Stimulated activated CD4-positive, alpha-beta T cell treated with anti-CD3 and anti-CD28 coated beads, TNF-alpha, amount 100 ng/mL, for 1 hour (primary cell): ENCODE measurements at places on chromosomes 3 and 15.
A peak's percentile ranks its signal among the peaks of the same experiment; 100 is the strongest.

GRCh38 chr15:90942354-90943120, 7.5 kb downstream of the UNC45A start:
- no peak for DNase-seq

- DNase-seq = no peak
These were observed 39.8 kb downstream of the HCN4 start for GRCh38 chr15:73328981-73329380.

GRCh38 chr3:44984335-44984734, 8.3 kb downstream of the EXOSC7 start:
- no peak for DNase-seq

DNA sequence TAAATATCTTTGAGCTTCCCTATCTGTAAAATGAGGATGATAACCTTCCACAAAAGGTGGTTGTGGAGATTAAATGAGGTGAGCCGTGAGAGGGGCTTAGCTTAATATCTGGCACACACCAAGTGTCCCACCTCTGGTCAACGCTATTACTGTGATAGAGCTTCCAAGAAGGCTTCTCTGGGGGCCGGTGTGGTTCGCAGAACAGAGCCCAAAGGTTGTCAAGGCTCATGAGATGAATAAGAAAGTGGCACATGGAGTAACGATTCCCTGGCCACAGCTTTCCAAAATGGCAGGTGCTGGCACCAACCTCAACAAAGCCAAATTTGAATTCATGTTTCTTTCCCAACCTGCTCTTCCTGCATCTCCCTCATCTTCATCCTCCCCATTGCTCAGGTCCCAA, 10.4 kb downstream of the KY start:
- no peak for DNase-seq

GRCh38 chr3:170043506-170043905, 5.7 kb downstream of the GPR160 start:
- no peak for DNase-seq

- DNase-seq = no peak
These were observed 17.2 kb downstream of the RASGRP1 start for GRCh38 chr15:38547255-38547997.

DNA sequence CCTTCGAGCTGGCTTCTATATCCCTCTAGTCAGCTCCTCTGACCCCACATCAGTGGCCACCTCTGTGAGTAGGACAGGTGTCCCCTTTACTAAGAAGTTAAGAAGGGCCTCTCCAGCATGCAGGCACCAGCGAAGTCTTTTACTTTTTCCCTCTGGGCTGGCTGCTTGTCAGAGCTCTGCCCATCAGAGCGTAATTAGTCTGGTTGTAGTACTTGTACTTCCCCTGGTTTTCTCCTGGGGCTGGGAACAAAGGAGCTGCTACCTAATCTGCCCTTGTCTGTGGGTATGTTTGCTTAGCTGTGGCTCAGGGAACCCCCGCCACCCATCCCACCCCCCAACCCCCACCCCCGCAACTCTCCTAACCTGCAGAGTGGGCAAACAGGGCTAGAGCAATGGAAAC, 27.4 kb upstream of the ALPK3 start:
- no peak for DNase-seq

GRCh38 chr3:114706591-114707232, 412.9 kb downstream of the TIGIT start:
- no peak for DNase-seq

GRCh38 chr3:156674911-156675829, 780 bp downstream of the TIPARP start:
- peak; percentile 22 for DNase-seq

DNA sequence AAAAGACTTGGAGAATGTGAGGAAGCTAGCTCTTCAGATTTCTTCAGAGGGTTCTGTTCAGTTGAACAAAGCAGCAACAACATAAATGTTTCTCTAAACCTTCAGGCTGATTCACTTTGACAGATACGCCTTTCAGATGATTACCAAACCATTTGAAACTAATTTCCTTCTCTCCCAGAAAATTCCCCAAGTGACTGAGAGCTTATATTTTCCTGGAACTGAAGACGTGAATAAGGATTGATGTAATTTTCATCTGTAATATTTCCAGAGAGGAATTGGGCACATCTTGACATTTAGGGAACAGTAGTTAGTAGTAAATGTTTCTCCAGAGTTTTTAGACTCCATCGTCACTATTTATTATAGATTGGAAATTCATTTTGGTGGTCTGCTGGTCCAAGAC, 108.6 kb upstream of the AADACL2 start:
- DNase-seq = no peak

DNA sequence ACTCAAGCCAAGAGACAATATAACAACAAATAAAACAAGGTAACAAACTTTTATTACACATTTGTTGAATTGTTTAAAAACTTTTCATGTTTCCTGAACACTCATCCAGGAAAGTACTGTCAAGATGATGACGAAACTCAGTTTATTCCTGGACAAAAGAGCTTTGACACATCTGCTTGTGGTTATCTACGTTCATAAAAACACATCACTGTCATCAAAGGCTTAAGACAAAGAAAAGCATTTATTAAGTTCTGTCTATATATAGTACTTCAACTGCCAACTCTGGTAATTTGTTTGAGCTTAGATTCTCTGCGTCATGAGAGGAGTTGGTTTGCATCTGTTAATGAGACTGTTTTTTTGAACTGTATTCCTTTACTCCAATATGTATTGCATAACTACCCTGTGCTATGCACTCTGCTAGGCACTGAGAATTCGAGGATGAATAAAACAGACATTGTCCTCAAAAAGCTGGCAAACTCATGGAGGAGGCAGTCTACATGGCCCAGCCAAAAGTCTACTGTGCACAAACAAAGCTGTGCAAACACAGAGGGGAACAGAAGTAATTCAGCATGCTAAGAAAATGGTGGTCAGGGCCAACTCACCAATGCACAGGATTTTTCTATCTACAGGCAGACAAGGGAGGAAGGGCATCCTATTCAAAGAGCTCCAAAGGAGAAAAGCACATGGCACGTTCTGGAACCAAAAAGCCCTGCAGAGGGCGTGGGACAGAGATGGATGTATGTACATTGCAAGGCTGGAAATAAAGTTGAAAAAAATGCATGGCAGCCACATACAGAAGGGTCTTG, 21.5 kb downstream of the PLD1 start:
- DNase-seq = no peak

DNA sequence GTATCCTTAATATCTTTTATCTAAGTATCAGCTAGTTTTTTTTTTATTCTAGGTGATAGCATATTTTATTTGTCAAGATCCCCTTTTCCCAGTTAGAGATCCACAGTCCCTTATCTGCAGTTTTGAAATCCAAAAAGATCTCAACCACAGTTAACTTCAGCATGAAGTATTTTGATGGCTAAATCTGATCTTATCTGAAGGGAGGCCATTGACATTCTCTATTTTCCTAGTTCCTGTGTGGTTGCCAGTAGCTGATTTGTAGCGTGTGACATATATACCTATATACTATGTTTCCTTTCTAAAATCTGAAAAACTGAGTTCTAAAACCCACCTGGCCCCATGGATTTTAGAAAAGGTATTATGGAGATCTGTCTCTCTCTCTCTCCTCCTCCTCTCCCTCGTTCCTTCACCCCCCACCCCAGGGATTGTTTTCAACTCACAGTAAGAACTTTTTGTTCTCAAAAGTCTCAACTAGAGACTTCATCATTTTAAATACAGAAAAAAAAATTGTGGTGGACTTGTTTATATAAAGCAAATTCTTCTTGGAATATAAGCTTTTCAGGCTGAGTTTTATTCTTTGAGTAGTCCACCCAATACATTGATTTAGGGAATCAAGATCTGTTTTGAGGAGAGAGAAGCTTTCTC, 12.3 kb downstream of the TCF12 start:
- no peak for DNase-seq

DNA sequence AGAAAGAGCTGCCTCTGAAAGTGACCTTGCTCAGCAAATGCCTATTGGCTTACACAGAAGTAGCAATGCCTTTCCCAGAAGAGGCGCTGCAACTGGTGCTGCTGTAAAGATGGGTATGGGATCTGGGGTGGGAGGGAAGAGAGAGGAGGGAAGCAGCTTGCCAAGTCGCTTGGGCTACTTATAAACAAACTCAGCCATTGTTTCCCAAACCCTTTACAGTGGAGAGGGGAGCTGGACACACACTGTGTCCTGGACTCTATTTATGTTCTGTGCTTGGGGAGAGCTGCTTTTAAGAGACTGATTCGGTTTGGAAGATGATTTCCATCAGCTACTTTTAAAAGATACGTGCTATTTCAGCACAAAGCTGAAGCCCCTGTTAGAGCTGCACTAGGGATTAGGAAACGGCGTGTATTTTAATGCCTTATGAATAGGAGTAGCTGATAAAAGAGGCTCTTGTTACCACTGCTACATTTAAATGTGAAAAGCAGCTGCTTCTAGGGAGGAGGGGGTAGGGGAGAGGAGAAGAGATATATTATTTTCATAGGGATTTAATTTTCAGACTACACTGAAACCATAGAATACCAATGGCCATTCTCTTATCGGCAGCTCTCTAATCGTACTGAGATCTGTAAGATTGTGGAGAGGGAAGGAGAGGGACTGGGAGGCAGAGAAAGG, 440.6 kb downstream of the MCTP2 start:
- DNase-seq = no peak

- DNase-seq = no peak
These were observed 490.9 kb upstream of the CFAP20DC start for GRCh38 chr3:59540696-59541095.

GRCh38 chr3:72077473-72078259, 292.7 kb upstream of the PROK2 start:
- no peak for DNase-seq

DNA sequence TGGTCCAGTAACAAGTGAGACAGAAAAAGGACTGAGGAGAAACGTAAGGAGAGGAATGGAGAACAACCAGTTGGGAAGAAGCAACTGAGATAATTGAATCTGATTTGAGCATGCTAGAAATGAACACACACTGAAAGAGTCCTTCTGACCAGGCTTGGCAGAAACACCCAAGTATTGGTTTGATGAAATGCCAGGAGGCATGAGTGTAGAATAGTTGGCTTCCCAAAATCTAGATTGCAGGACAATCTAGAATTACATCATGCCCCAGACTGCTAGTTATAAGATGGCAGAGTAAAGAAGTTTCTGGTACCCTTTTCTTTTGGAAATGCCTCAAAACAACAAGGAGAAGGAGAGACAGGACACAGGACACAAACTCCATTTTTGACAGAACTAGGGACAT, 189.7 kb upstream of the STT3B start:
- DNase-seq = no peak

- DNase-seq = no peak
These were observed 17.3 kb upstream of the GBE1 start for GRCh38 chr3:81778678-81779182.

DNA sequence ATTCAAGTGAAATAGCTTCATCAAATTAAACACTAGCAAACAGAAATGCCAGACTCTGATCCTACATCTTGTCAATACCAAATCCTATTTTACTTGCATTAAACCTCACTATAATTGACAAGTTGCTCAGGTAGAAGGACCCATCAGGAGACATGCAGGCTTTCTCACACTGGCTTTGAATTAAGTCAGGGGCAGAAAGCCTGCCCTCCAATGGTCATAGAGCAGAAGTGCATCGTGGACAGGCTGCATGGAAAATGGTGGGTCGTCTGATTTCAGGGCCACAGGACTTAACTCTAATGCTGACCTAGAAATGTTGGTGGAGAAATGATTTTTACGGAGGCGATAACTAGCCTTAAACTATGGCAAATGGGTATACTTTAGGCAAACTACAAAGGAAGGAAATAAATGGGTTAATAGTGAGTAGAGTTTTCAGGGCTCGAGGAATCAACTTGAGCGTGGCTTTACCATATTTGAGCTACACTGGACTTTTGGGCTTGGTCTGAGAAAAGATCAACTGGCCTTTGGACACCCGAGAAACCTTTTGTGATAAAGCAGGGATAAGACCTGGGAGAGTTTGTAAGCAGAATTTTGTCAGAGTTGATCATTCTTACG, 283.9 kb downstream of the GRM7 start:
- DNase-seq = no peak

GRCh38 chr15:67322481-67322880, 67.9 kb downstream of the IQCH start:
- DNase-seq = no peak

GRCh38 chr3:8891774-8892173, 71.5 kb downstream of the RAD18 start:
- no peak for DNase-seq

- no peak for DNase-seq
These were observed 35.1 kb upstream of the EIF3J start for GRCh38 chr15:44501768-44502366.

- DNase-seq = no peak
These were observed 32.8 kb downstream of the LINGO1 start for GRCh38 chr15:77599899-77600298.

DNA sequence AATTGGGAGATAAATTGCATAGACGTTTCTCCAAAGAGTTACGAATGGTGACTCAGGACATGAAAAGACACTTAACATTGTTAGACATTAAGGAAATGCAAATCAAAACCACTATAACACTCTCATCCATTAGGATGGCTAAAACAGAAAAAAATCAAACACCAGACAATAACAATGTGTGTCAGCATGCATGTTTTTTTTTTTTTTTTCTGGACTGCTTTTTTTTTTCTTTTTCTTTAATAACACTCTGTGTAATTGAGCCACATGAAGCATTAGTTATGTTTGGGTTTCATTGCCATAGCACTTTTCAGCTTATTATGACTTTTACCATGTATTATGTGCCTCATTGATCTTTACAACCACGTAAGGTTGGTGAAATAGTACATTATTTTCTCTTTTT, 95.0 kb downstream of the NFKBIZ start:
- no peak for DNase-seq

DNA sequence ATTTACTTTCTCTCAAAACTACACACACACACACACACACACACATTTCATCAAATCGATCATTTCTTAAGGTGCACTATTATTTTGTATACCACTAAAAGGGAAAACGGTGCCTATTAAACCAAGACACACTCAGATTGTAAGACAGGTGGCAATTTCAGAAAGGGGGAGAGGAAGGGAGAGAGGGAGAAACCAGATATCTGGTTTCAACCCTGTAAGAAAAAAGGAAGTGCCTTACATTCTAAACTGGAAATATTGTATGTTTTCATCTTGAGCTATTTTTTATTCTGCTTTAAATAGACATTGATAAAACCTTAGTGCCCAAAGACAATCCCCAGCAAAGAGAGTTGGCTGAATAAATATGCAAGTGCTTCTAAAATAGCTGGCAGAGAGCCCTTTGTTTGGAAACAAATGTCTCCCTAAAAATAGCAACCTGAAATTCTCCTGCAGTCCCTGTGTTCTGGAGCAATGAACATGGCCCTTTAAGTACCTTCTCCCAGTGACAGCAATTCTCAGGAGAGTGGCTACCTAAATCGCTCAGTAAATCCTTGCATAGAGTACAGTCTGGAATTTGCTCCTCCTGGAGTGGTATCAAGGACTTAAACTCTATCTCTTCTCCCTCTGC, 85.7 kb downstream of the RARB start:
- no peak for DNase-seq

- DNase-seq = no peak
These were observed 54.6 kb downstream of the GMNC start for GRCh38 chr3:190807719-190808375.

- DNase-seq = no peak
These were observed 36.3 kb downstream of the LRTM1 start for GRCh38 chr3:54891540-54891897.

- no peak for DNase-seq
These were observed 63.5 kb downstream of the KAT2B start for GRCh38 chr3:20103731-20104130.
